SK-MEL-5 (cell line): ENCODE measurements at places on chromosomes 7 and 10. TPM values are rescaled to one million over a fixed set of nuclear protein-coding genes. Genes with fewer than 3 reads are reported as not detected.

WBP1L gene
- 12.8 TPM in 2 replicates for total RNA-seq

SLC39A12 gene
- total RNA-seq: 0.05 TPM in 1 of 2 replicates, not detected in the other

ASZ1 gene
- total RNA-seq: 1.0 and 1.3 TPM in 2 replicates

EGFR gene
- 0.85 and 3.2 TPM in 2 replicates for total RNA-seq

ECHDC3 gene
- total RNA-seq: 4.4 and 8.5 TPM in 2 replicates

ICA1 gene
- 1.7 and 2.3 TPM in 2 replicates for total RNA-seq

LIPN gene
- not detected in 2 replicates for total RNA-seq

FBXO24 gene
- total RNA-seq: 0.13 and 0.55 TPM in 2 replicates

IFIT1 gene
- 0.24 and 1.3 TPM in 2 replicates for total RNA-seq

NFKB2 gene
- total RNA-seq: 10.3 and 13.0 TPM in 2 replicates

SPDYE17 gene
- not detected in 2 replicates for total RNA-seq
